ENCODE measurements at places on chromosomes 2 and 18.

GRCh38 chr18:3230401-3231334, 10.9 kb upstream of the MYOM1 start:
- DNase-seq = no peak

- no peak for DNase-seq
Observed at GRCh38 chr2:6074089-6074643, 382.0 kb downstream of the SOX11 start.

GRCh38 chr2:11444737-11445136, 21.2 kb downstream of the E2F6 start:
- DNase-seq = no peak

- DNase-seq = no peak
Observed at GRCh38 chr18:67783196-67783946, 266.9 kb upstream of the DSEL start.

DNA sequence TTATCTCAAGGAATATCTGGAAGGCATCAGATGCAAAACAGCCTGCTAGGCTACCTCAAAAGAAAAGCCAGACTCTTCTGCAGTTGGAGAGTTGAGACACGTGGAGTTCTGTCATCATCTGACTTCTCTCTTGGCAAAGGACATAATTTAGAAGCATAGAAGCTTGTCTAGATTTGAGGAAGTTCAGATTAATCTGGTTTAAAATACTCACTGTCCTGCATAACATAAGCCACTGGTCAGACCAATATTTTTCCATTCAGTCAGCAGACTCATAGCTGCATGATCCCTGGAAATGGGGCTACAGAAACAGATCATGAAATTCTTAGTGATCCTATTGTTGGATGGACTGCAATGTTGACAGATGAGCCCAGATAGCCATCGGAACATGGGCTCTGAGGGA, 349.0 kb downstream of the TXNL1 start:
- no peak for DNase-seq

All from activated naive CD4-positive, alpha-beta T cell treated with anti-CD3 and anti-CD28 coated beads, Interleukin-2, amount 50 U/mL, for 72 hours (primary cell).